CD4-positive, CD25-positive, alpha-beta regulatory T cell (primary cell): ENCODE measurements at places on chromosomes 4 and X. TPM values are rescaled to one million over a fixed set of nuclear protein-coding genes. Genes with fewer than 3 reads are reported as not detected.

GRCh38 chr4:1026115-1026514 lies 14.7 kb downstream of the FGFRL1 start:
- DNase-seq: peak; percentile 47
- no peak overlapping the region for H3K27ac ChIP-seq
- H3K4me1 ChIP-seq: no peaks in the 10 kb centered on the region
- no peak overlapping the region for H3K4me3 ChIP-seq
- H3K36me3 ChIP-seq: peaks cover 2% of the 10 kb centered on the region

- no peaks in the 10 kb centered on the region for H3K27me3 ChIP-seq
- no peak for DNase-seq
- H3K4me3 ChIP-seq: no peak overlapping the region
Observed at GRCh38 chr4:21641696-21642095, 306.9 kb downstream of the KCNIP4 start.

- H3K27ac ChIP-seq: no peak overlapping the region
- H3K27me3 ChIP-seq: no peaks in the 10 kb centered on the region
- no peaks in the 10 kb centered on the region for H3K4me1 ChIP-seq
- DNase-seq: no peak
- H3K36me3 ChIP-seq: no peaks in the 10 kb centered on the region
Observed at GRCh38 chrX:131894995-131895394, 128.1 kb upstream of the STK26 start.

DNA sequence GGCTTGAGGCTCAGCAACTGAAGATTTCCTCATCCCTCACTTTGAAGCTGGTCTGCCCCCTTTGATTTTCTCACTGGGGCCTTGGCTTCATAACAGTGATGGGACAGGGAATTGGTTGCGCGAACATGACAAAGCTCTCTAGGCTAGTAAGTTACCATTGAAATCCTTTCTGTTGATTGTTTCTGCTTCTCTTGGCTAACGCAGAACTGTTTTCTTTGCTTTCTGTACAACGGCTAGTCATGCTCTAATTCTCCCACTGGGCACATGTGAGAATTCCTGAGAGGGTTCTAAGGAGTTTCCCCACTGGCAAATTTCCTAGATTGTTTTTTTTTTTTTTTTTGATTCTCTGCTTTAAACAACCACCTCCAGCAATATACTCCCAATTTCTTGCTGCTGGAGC lies 738.6 kb downstream of the PCDH7 start:
- H3K4me1 ChIP-seq: no peaks in the 10 kb centered on the region
- H3K36me3 ChIP-seq: no peaks in the 10 kb centered on the region
- no peaks in the 10 kb centered on the region for H3K27me3 ChIP-seq
- no peak for DNase-seq
- no peak overlapping the region for H3K4me3 ChIP-seq
- H3K27ac ChIP-seq: no peak overlapping the region

The SGCB gene
- total RNA-seq: 6.1 TPM

The PDHA1 gene
- 87.6 TPM for total RNA-seq
